ENCODE measurements at places on chromosomes 5 and 9.

DNA sequence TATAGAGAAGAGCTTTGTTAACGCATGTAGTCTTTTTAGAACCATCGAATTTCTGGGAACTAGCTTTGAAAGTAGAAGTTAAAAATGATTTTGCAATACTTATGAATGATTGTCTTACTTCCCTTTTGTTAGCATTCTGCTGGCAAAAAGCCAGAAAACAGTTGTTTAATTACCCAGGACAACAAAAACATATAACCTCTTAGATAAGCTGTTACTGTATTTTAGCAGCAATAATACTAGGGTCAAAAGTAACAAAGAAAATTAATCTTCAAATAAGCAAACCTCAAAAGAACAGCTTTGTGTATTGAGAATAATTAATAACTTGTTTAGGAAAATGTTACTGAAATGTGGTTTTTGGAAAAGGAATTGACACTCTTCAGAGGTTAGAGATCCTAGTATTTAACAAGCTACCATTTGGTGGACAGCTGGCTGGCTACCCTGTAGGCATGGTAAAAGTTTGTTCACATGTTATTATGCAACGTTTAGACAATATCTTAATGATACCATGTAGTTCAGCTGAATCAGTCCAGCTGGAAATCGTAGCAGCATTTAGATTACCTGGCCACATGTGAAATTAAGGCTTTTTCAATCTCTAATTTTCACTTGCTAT is 3.8 kb downstream of the FGF10 start:
- no peak for DNase-seq

DNA sequence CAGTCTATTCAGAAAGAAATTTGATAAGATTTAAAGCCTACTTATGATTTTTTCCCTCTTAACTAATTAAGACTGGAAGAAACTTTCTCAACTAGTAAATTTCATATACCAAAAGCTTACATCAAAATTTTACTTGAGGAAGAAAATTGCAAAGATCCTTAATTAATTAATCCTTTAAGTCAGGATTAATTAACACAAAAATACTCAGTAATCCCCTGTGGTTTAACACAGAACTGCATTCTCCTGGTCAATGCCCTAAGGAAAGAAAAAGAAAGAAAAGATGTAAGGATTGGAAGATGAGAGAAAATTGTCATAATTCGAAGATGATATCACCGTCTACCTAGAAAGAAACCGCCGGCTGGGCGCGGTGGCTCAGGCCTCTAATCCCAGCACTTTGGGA is 17.3 kb upstream of the RUFY1 start:
- DNase-seq = no peak

DNA sequence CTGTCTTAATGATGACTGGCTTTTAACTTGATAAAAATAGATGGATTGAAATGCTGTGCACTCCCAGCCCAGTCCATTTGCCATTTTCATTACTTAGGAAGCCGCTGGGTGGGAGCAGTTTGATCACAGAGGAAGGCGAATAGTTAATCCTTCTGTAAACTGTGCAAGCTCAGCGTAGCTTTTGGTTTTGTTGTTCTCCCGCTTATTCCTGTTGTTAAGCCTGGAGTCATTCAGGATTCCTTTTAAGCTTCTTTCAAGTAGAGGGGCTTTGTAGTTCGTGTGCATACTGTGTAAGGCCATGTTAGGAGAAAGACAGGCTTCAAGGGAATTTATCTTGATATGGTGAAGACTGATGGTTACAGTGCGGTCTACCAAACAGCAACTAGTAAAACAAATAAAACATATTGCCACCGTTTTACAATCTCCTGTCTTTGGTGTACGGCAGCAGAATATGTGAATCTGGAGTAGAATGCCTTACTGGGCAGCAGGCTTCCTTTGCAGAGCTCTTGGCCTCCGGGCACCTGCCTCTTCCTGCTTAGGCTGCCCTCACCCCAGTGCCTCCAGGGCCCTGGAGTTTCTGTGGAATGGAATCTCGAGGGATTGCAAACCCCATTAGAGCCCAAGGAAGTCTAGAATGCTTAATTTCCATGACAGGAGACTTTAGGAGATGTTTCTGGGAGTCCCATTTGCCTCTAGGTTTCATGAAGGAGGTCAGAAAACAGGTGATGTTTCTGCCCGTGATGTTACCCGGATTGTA is 141.4 kb downstream of the TRIO start:
- DNase-seq = no peak

- DNase-seq = no peak
Measured at GRCh38 chr5:80985600-80986228, 25.6 kb downstream of the RASGRF2 start.
